M059J (cell line): ENCODE measurements at places on chromosomes 16 and 17. TPM values are rescaled to one million over a fixed set of nuclear protein-coding genes. Genes with fewer than 3 reads are reported as not detected.

The MRPS34 gene
- total RNA-seq = 115 and 133 TPM in 2 replicates

The CEP20 gene
- 74.6 and 116 TPM in 2 replicates for total RNA-seq

The CCL7 gene
- total RNA-seq = 0.17 TPM in 1 of 2 replicates, not detected in the other

The TBC1D26 gene
- total RNA-seq = not detected in 2 replicates

The PRR35 gene
- total RNA-seq = not detected in 2 replicates

The CA5A gene
- not detected in 2 replicates for total RNA-seq

The MYH13 gene
- total RNA-seq = 0.02 TPM in 1 of 2 replicates, not detected in the other

The ST6GALNAC1 gene
- total RNA-seq = not detected in 2 replicates

The KRTAP9-7 gene
- total RNA-seq = not detected in 2 replicates

The HSD11B2 gene
- total RNA-seq = 0.25 and 0.30 TPM in 2 replicates

The FBXO39 gene
- total RNA-seq = 0.20 TPM in 1 of 2 replicates, not detected in the other

- DNase-seq = no peak
Measured at GRCh38 chr17:907725-908124, 71.9 kb downstream of the NXN start.

DNA sequence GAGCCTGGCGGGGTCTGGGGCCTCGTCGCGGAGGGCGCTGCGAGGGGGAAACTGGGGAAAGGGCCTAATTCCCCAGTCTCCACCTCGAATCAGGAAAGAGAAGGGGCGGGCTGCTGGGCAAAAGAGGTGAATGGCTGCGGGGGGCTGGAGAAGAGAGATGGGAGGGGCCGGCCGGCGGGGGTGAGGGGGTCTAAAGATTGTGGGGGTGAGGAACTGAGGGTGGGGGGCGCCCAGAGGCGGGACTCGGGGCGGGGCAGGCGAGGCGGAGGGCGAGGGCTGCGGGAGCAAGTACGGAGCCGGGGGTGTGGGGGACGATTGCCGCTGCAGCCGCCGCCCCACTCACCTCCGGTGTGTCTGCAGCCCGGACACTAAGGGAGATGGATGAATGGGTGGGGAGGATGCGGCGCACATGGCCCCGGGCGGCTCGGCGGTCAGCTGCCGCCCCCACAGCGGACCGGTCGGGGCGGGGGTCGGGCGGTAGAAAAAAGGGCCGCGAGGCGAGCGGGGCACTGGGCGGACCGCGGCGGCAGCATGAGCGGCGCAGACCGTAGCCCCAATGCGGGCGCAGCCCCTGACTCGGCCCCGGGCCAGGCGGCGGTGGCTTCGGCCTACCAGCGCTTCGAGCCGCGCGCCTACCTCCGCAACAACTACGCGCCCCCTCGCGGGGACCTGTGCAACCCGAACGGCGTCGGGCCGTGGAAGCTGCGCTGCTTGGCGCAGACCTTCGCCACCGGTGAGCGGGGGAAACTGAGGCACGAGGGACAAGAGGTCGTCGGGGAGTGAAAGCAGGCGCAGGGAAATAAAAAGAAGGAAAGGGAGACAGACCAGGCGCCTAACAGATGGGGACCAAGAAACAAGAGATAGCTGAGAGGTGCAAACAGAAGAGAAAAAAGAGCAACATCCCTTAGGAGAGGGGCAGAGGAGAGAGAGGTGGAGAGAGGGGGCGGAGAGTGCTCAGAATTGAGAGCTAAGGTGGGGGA is at the start of gene PNMT:
Gene PNMT (plus strand): TSS at position 509 of the 980 bp plus-strand sequence. CDS start 23 bp downstream, at position 532.
- peak; percentile 44 for DNase-seq

DNA sequence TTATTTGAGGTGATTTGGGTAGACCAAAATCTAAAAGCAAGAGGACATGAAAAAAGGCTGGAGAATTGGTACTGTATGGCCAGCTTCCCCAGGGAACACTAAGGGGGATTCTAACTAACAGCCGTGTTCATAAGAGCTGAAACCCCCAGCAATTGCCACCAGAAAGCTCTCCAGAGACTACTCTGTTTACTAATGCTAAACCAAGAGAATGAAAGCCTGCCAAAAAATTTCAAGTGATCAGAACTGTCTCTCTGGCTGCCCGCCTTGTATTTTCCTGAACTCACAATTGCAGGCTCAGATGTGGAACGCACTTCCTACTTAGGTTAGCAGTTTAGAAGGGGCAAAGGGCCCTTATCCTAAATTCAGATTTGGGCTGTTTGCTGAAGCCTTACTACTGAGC is 24.1 kb downstream of the MYH10 start:
- DNase-seq = no peak

GRCh38 chr16:22948603-22949368 is 134.8 kb downstream of the HS3ST2 start:
- DNase-seq = peak; percentile 70

GRCh38 chr17:59743842-59744241 is 36.4 kb downstream of the VMP1 start:
- DNase-seq = no peak

DNA sequence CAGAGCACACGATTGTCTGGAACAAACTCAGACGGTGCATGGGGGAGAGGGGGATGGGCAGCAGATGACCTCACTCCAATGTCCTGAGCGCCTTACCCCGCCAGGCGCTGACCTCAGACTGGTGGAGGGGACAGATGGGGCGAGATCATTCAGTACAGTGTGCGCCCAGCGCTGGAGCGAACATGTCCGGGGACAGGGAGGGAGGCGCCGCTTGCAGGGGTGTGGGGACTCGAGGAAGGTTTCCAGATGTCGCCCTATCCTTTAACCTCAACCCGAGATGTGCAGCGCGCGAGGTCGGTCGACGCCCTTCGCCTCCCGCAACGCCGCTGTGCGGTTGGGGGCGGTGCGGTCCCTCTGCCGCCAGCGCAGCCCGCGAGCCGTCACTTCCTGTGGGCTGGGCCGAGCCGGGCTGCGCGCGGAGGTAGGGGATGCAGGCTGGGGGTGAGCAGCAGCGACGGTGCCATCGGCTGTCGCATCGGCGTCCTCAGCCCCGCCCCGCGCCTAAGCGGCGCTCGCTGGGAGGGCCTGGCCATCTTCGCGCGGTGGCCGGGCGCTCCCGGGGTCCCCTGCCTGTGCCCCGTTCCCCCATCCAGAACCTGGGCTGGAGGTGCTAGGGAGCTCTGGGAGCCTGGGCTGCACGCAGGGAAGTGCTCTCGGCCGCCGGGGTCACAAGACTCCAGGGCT is 5.3 kb upstream of the CDR2L start:
- peak; percentile 65 for DNase-seq

DNA sequence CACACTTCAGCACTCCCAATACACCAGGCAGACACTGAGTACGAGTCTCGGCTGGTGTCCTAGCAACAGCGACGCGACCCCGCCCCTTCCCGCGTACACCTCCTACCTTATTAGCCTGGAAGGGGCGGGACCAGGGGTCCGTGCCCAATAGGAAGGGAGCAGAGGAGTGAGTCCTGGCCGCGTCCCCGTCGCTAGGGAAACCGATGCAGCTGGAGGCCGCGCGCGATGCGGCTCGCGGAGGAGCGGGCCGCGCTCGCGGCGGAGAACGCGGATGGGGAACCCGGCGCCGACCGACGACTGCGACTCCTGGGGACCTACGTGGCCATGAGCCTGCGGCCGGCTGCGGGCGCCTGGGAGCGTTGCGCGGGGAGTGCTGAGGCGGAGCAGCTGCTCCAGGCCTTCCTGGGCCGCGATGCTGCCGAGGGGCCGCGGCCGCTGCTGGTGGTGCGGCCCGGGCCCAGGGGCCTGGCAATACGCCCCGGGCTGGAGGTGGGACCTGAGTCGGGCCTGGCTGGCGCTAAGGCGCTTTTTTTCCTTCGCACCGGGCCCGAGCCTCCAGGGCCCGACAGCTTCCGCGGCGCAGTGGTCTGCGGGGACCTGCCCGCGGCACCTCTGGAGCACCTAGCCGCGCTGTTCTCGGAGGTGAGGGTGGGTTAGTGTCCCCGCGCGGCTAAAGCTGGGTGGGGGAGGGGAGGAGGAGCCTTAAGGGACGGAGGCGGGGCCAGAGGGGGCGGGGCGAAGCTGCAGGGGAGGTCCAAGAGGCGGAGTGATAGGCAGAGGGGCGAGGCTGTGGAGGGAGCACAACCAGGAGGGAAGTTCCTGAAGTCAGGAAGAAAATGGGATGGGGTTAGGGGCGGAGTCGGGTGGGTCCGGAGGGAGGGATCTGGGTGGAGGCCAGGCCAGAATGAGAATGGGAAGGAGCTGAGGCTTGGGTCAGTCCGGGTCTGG is at the start of gene DNAH9:
Gene DNAH9 (plus strand): TSS at position 197 of the 948 bp plus-strand sequence. CDS start 29 bp downstream, at position 226.
- DNase-seq = peak; percentile 35

DNA sequence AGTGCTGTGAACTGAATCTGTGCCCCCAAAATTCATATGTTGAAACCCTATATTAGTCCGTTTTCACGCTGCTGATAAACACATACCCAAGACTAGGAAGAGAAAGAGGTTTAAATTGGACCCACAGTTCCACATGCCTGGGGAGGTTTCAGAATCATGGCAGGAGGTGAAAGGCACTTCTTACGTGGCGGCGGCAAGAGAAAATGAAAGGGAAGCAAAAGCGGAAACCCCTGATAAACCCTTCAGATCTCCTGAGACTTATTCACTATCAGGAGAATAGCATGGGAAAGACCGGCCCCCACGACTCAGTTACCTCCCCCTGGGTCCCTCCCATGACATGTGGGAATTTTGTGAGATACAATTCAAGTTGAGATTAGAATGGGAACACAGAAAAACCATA is 3.7 kb upstream of the SPDYE4 start:
- DNase-seq = no peak

DNA sequence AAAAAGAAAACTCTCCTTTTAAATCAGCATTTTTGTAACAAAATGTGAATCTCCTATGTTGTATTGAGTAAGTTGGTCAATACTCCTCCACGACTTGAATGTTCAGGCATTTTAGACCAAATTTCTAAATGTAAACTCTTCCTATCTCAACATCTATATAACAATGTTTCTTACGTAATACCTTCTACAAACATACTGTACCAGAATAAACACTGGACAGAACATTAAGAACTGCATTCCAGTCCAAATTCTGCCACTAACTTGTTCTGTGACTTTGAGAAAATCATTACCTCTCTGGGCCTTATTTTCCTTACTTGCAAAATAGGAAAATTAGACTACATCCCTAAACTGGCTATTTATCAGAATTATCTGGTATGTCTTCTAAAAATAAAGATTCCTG is 40.1 kb downstream of the AKAP10 start:
- DNase-seq = no peak

GRCh38 chr17:28755486-28755885 is 11.7 kb downstream of the TRAF4 start:
- DNase-seq = peak; percentile 84

GRCh38 chr16:67207249-67208091 is 8.5 kb downstream of the ELMO3 start:
- peak; percentile 90 for DNase-seq

DNA sequence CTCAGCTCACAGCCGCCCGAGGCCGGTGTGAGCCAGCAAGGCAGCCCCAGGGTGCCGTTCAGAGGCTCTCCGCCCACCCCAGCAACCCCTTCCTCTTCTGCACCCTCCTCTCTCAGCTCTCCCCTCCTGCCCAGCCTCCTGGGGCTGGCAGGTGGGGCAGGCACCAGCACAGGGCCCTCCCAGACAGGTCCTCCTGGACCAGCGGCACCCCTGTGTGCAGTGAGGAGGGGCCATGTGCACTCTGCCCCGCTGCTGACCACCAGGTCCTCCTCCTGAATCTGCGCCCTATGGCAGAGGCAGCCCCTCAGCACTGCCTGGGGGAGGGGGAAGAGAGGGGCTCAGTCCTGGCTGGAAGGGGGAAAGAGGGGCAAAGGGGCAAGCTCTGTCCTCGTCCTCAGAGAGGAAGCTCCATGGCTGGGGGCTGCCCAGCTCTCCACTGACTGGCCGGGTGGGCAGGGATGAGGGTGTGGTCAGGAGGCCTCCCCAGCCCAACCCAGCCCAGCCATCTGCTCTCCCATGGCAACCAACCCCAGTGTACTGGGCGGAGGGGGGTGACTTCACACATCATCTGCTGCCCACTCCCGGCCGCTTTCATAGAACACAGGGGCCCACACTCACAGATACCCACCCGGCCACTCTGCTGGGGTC is 5.4 kb upstream of the BCAR1 start:
- no peak for DNase-seq
